ENCODE measurements at places on chromosomes 16 and 17. TPM values are rescaled to one million over a fixed set of nuclear protein-coding genes. Genes with fewer than 3 reads are reported as not detected.
A peak's percentile ranks its signal among the peaks of the same experiment; 100 is the strongest.

DNA sequence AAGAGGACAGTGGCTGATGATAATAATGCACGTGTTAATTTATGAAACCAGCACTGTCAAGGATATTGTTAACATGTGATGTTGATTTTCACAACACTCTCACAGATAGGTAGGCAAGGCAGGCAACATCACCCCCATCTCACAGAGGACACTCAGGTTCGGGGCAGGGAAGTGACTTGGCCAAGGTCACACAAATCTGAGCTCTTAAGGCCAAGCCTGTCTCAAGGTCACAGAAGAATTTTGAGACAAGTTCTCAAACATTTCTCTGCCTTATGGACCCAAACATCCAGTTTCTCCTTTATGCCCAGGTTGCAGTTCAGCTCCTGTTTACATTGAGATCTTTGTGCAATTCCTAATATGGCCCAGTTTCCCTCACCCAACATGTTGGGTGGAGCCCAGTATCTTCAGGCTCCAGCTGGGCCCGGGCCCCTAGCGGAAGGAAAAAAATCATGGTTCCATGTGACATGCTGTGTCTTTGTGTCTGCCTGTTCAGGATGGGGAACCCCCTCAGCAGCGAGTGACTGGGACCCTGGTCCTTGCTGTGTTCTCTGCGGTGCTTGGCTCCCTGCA is 1.3 kb downstream of the SLC2A4 start:
- ATAC-seq, result no peak

TBC1D3E gene
- not detected for total RNA-seq

- peak; percentile 67 for ATAC-seq
These were observed at the start of gene SLC47A1 for GRCh38 chr17:19533718-19534561. SLC47A1 (plus strand) TSS chr17:19533854; CDS start chr17:19533940, 86 bp downstream.

- no peak for ATAC-seq
These were observed 29.1 kb upstream of the ZNF469 start for GRCh38 chr16:88353691-88354090.

TMEM94 gene
- total RNA-seq, result 47.9 TPM

DNA sequence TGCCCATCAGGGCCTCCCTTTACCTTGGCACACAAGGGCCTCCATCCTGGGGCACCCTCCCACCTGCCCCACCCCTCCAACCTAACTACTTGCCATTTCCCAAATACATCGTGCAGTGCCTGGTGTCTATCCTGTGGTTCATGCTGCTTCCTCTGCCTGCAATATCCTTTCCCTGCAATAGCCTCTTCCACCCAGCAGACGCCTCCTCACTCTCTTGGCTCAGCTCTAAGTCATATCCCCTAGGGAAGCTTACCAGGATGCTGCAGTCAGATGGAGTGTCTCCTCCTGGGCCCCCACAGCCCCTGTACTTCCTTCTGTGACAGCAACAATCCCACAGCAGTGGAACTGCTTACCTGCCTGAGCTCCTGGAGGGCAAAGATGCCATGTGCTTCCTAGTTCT is 36.7 kb downstream of the CCDC182 start:
- ATAC-seq, result no peak

GRCh38 chr16:81623365-81624102 is 155.6 kb upstream of the PLCG2 start:
- ATAC-seq, result no peak

DNA sequence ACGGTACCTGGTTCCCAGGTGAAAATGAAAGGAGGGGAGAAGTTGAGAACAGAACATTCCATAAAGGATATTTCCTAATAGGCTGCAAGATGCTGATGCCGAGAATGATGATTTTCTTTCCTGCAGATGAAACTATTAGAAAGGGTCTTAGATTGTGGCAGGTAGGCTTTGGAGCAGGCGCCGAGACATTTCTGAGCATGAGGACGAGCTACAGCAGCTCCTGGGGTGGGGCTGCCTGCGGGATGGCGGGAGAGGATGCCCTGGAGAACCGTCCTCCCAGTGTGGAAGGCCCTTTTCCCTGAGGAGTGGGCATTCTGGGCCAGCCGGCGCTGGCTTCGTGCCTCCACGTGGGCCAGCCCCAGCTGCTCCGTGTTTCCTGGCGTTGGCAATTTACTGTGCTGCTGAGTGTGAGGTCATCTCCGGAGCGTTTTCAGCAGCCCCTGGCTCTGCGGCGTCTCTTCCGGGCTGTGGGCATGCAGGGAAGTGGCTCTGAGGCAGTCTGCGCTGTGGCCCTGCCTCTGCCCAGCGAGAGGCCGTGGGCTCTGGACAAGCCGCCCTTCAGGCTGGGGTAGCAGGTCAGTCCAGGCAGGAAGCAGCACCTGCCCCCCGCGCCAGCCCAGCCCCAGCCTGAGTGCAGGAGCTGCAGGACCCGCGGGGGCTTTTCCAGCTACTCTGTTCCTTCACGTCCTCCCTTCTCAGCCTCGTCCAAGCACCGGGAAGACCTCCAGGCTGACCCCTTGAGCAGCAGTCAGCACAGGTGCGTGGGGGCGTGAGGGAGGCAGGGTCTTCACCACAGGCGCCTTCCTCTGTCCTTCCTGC is 12.2 kb downstream of the ENGASE start:
- ATAC-seq, result no peak

DNA sequence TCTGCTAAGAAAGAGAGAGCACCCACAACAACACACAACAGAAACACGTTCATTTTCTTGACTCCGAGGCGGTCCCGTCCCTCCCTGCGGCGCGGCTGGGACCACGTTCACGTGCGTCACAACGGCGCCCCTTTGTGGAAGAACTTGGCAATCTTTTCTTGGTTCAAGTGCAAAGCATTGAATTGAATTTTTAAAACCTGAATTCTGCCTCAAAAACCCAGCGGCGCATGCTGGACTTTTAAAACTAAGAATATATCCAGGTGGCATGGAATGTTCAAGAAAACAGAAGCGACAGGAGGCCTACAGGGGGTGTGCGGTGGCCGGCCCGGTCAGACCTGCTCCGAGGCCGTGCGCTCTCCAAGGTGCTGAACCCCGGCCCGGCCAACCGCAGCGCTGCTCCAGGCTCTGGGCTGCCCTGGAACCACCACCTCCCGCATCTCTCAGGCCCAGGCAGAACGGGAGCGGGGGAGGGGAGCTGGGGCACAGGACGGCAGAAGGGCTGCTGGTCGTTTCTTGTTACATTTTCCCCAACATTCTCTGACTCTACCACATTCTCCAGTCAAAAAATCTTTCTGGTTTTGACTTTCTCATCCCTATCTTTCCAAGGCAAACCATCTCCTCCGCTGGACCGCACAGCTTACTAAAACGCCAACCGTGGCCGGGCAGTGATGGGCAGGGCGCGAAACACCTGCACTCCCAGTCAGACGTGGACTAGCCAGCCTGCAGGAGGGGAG is 3.4 kb upstream of the HEXD start:
- peak; percentile 52 for ATAC-seq

DNA sequence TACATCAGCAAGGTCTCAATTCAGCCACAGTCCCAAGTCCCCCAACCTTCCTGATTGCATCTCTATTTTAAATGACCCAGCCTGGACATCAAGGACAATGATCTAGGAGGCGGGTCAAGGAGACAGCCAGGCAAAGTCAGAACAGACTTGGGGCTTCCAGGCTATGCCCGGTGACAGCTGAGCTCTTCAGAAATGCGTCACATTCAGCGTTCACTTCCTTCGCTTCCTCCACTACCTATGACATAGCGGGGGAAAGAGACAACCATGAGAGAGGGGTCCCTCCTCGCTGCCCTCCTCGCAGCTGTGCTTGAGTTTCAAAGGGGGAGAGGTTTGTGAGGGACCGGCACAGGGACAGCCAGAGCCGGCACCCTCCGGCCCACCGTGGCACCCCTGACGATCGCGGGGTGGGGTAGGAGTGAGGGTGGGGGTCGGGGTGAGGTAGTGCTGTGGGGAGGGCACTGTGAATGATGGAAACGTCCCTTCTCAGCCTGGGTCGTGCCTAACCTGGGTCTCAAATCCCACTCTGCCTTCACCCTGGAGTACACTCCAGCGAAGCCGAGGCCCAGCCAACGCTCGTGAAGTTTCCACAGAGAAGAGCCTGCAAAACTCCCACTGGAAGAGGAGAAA is 12.3 kb upstream of the LGALS3BP start:
- ATAC-seq, result no peak

DNA sequence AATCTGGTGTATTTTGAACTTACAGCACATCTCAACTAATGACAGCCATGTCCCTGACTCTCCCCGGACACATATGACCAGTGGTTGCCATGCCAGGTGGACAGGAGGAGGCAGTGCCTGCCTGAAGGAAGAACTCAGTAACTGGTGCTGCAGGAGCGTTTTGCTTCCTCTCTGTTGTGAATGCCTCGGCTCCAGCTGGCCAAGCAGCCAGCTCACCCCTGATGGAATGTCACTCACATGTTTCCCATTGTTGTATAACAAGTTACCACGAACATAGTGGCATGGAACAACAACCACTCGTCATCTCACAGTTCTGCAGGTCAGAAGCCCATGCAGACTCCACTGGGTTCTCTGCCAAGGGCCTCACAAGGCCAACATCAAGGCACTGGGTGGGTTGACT is 20.1 kb upstream of the IRF8 start:
- no peak for ATAC-seq

SIRT7 gene
- 15.4 TPM for total RNA-seq

SLC22A31 gene
- total RNA-seq, result not detected

DNA sequence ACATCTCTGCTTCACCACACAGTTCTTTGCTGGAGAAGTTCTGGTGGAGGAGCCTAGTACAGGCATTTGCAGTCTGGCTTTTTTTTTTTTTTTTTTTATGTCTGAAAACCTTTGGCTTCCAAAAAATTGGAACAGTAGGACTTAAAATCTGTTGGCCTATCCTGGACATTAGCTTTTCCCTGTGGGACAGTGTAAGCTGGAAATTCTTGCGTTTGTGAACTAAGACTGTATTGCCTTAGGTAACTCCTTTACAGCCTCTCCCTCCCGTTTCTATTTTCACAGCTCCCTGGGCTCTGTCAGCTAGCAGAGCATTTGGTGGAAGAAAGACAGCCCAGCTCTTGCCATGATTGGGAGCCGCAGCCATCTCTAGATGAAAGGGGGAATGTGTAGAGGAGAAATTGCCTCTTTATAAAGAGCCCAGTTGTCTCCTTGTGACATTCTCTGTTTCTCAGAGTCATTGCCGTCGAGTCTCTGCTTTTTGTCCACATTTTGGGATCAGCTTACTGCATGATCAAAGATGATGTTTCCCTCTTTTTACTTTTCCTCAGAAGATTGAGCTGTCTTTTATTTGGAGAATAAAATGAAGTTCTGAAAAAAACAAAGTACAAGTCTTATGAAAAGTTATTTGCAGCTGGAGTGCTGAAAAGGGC is 227.5 kb downstream of the SPECC1 start:
- no peak for ATAC-seq

DNA sequence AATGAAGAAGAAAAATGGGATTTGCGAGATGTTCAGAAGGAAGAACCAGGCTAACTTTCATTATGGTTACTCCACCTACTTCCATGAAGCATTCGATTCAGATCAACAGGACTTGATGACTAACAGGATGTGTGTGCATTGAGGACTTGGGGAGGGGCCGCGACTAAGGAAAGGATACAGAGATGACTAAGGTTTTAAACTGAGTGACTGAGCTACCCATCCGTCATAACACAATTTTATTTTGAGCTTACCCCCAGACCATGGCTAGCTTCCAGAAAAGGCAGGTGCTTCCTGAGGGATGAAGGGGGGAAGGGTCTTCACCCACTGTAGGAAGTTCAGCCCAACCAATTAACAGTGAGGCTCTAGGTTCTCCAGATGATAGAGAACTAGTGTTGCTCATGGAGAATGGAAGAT is 2.5 kb upstream of the CDYL2 start:
- no peak for ATAC-seq

DNA sequence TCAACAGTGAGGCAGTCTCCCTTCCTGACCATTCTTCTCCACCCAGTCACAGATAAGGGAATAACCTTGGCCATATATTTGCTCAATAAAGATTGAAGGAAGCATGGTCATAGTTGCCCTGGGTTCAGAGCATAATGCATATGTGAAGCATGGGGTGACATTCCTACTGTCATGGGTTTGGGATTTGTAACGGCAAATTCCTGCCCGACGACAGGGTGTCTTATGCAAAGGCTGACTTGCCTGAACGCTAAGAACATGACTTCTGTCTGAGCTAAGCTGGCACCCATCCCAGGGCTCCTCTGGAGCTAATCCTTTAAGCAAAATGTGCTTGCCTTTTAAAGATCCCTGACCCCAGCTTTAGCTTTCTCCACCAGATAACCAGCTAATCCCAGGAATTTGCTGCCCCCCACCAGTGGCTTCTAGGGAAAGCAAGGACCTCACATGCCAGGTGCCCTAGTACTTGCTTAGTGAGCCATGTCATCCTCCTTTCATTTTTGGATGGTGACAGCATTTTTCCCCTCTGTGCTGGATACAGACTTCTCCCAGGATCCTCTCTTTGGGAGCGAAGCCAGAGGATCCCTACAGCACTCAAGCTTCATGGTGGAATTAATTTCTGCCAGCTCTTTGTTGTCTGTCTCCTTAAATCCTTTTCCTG is 11.7 kb downstream of the SLC7A6OS start:
- ATAC-seq, result peak; percentile 49

JPH3 gene
- total RNA-seq, result 4.4 TPM

- no peak for ATAC-seq
These were observed 77.0 kb upstream of the CCL2 start for GRCh38 chr17:34178092-34178491.

GRCh38 chr16:2949705-2950352 is 14.2 kb upstream of the KREMEN2 start:
- no peak for ATAC-seq

- no peak for ATAC-seq
These were observed 54.6 kb downstream of the ABCC12 start for GRCh38 chr16:48101069-48101674.

DNA sequence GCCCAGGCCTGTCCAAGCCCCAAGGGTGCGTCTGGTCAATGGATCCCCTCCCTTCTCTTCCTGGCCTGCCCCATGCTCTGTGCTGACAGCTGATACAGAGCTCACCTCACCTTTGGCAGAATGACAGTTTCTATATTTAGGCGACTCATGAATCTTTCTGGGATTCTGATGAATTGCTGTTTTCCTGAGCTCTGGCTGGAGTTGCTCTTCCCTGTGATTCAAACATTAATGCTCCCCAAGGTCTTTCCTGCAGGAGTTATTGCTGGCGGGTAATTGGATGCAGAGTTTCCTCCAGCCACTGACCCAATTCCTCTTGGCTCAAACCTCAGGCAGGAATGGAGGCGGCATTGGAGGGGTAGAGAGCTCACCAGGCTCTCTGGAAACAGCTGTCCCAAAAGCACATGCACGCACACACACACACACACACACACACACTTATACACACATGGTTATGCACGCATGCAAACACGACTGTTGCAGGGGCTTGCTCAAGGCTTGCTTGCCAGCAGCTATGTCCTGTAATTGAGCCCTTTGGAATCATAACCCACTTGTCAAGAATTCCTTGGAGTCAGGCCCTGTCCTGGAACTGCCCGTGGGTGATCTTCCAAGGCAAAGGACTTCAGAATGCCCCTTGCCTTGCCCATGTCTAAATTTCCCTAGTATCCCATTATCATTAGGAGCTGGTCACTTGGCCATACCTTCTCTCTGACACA is 128.8 kb downstream of the ASIC2 start:
- ATAC-seq, result peak; percentile 36

All from gastroesophageal sphincter (tissue), 4 donors.